Testis (tissue), 5 donors: ENCODE measurements at places on chromosomes 12 and 14. TPM values are rescaled to one million over a fixed set of nuclear protein-coding genes. Genes with fewer than 3 reads are reported as not detected.

Gene HSPB8
- 29.7 TPM for total RNA-seq

Gene TMCC3
- 5.1 TPM for total RNA-seq

Gene ANKRD9
- total RNA-seq = 88.7 TPM

Gene PA2G4
- total RNA-seq = 61.0 TPM

Gene VRTN
- total RNA-seq = 0.47 TPM

Gene ANAPC7
- 96.5 TPM for total RNA-seq

Gene AVPR1A
- total RNA-seq = 1.6 TPM

Gene CLEC9A
- total RNA-seq = 5.4 TPM

Gene CLECL1
- not detected for total RNA-seq

Gene LRRC10
- total RNA-seq = 0.12 TPM

Gene FSCB
- total RNA-seq = 69.1 TPM

Gene ANO4
- total RNA-seq = 13.0 TPM

Gene ADAM21
- total RNA-seq = 4.6 TPM

Gene LIN7A
- 5.8 TPM for total RNA-seq

Gene GDF3
- total RNA-seq = not detected

Gene CARMIL3
- total RNA-seq = 7.7 TPM

Gene ZFHX2
- 9.2 TPM for total RNA-seq

Gene RAB2B
- 40.1 TPM for total RNA-seq

Gene TAS2R43
- 7.2 TPM for total RNA-seq

Gene MYRFL
- total RNA-seq = 0.87 TPM

Gene SALL2
- total RNA-seq = 4.1 TPM

Gene SMCO3
- total RNA-seq = 0.39 TPM

Gene INSM2
- 2.4 TPM for total RNA-seq

Gene ADAMTS20
- 1.5 TPM for total RNA-seq

Gene TSPAN19
- 1.8 TPM for total RNA-seq

Gene TNFAIP2
- total RNA-seq = 51.8 TPM

Gene GZMH
- total RNA-seq = not detected

Gene TCTN1
- 109 TPM for total RNA-seq

Gene GPX2
- 0.99 TPM for total RNA-seq

Gene VWF
- total RNA-seq = 83.7 TPM

Gene R3HDM2
- total RNA-seq = 92.0 TPM

Gene TSHR
- not detected for total RNA-seq

Gene GRIP1
- total RNA-seq = 12.0 TPM

Gene CAMKK2
- total RNA-seq = 21.5 TPM

Gene KCNMB4
- total RNA-seq = 8.8 TPM
